ENCODE measurements at places on chromosomes 13 and 19.

GRCh38 chr19:1300744-1301490 is 15.2 kb downstream of the EFNA2 start:
- no peak for DNase-seq

DNA sequence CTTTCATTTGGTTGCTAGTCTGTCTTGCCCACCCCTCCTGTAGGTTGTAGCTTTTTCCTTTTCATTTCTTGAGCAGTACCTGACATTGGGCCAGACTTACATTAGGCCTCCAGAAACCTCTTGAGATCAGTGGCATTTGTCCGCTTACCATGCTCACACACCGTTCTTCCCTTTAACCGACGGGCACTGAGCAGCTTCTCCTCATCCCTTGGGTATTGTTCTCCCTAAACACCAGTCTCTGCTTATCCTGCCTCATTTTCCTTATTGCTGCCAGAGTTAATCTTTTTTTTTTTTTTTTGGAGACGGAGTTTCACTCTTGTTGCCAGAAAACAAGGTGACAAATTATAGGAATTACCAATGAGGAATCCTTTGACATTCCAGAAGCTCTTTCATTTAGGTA is 27.2 kb upstream of the KCTD4 start:
- no peak for DNase-seq

DNA sequence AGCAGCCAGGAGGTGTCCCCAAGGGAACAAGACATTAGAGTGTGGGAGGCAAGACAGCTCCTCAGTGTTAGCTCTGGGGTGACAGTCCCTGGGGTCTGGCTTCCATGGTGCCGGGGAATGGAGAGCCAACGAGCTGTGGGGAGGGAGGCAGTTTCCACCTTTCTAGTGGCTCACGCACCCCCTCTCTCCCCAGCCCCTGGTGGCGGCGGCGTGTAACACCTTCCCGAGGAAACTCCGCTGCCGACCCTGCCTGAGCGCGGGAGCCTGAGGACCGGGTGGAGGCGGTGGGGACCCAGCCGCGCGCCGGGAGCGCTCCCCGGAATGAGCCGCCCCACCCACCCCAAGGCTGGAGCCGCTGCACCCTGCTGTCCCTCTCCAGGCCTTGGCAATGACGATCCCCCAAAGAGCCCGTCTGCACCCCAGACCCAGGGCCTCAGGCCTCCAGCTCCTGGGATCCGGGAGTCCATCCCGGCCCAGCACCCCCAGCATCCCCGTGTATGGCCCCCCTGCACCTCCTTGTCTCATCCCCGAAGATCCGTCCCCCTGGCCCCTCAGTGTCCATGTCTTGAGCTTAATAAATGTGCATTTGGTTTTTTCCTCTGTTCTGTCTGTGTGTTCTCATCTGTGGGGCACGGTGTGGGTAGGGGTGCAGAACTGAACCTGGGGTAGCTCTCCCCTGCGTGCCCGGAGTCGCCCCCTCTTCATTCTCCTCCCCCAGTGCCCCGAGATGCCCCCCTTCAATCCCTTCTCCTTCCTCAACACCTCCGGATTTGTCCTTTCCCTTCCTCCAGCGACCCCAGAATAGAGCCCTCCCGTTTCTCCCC is 622 bp upstream of the FXYD5 start:
- DNase-seq = peak; percentile 68

DNA sequence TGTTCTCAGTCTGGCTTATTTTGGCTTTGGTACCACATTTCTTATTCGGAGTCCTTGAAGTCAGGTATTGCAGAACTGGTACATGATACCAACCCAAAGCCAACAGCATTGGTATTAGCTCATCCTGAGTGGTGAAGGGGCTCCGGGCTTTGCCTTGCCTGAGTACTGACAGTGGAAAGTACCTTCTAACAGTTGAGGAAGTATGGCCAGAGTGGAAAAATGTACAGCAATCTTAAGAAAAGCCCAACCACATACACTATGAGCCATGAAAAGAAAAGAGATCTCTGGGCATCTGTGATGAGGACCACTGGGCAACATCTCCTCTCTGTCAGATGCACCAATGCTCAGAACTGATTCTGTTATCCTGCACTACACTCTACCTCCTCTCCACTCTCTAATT is 8.3 kb downstream of the LCP1 start:
- peak; percentile 66 for DNase-seq

- no peak for DNase-seq
Observed at GRCh38 chr13:113122550-113123225, at the start of gene F10. F10 (plus strand) TSS chr13:113122799; CDS start chr13:113122856, 57 bp downstream.

DNA sequence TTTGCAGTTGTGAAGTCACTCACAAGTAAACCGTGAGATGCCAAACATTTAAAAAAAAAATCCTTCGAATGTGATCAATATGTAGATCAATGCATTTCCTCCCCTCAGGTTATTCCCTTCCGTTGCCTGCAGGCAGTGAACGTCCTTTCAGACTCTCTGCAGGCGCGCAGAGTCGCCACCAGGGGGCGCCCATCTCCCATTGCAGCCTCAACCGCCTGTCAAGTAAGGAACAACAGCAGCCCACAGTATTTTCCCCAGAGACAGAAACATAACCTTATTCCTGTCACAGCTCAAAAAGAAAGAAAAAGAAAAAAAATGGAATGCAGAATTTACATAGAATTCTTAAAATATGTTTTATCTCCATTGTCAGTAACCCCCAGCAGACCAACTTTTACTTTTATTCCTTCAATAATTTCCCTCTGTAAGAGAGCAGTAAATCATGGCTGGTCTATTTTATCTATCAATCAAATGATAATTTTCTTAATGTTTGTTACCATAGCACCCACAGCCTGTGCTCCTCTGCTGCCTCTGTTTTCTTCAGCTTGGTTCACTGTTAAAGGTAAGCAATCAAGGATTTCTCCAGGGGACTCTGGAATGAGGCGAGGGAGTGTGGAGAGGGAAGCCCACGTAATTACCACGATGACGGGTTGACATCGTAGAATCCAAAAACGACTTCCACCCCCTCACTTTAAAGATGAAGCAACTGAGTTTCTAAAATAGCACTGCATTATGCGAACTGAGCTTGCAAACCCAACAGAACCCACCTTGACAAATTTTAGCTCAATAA is 637.6 kb upstream of the ARGLU1 start:
- DNase-seq = peak; percentile 60

DNA sequence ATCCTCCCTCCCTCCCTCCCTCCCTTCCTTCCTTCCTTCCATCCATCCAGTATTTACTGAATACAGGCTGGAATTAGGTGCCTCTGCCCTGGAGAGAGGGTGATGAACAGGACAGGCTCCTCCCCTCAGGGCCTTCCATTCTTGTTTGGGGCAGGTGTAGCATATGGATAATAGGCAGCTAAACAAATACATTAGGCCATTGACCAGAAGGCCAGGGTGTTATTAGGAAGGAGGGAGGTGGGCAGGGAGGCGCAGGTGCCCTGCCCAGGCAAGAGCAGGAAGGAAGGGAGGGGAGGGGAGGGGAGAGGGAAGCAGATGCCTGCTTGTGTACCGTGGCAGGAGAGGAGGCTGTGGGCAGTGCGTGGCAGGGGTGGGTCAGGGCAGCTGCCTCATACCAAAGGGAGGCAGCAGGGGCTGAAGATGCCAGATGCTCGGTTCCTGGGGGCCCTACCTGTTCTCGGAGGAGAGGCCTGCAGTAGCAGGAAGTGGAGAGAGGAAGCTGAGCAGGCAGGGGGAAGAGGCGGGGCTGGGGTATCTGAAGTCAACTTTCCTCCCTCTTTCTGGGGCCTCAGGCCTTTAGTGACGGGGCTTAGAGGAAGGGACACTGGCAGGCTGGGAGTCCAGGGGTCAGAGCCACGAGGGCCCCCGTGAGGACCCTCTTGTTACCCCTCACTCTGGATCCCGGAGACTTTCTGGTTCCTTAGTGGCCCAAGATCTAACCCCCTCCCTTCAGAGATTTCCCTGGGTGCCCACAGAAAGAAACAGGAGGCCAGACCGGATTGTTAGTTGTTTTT is at the start of gene RINL:
Gene RINL, minus strand, starts transcription at position 495 of the 794 bp plus-strand sequence. CDS start 1,533 bp downstream, outside the sequence.
- peak; percentile 70 for DNase-seq

DNA sequence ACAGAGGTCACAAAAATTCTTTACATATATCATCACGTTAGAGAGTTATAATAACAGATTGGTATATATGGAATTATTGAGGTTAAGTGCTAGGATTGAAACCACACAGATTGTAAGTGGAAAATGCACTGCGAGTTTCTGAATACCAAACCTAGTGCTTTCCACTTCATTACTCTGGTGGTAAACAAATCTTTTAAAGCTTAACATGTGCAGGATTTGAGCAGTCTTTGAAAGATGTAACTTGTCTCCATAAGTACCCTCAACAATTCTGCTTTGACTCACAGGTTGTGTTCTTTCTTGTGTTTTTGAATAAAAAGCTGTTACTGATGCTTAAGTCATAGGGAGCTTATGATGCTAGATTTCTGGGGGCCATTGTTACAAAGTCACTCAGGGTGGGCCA is 314.7 kb upstream of the DACH1 start:
- DNase-seq = no peak

- DNase-seq = no peak
Observed at GRCh38 chr19:8097198-8097597, 44.6 kb downstream of the CCL25 start.

DNA sequence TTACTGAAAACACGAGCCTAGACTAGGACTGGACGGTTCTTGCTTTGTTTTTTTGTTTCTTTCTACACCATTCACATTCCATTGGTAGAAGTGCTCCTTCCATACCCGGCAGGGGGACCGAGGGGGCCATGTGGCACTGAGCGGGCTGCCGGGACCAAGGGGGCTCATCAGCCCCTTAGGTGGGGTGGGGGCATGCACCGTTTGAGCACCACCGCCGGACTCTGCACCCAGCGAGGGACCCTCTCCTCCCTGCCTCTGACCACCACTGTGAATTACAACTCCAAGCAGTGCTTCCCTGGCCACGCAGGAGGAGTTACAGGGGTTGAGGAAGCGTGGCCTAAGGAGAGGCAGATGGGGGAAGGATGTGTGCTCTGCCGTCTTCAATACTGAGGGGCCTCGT is 15.0 kb upstream of the CFAP97D2 start:
- no peak for DNase-seq

GRCh38 chr19:44757735-44758505 is 9.4 kb downstream of the BCL3 start:
- DNase-seq = no peak

- DNase-seq = peak; percentile 48
Observed at GRCh38 chr19:34961775-34962686, 2.0 kb downstream of the ZNF792 start.

Measured in activated CD4-positive, alpha-beta T cell treated with anti-CD3 and anti-CD28 coated beads, Interleukin-2, Interleukin-4, amounts not matched to agents 100 ng/mL and 50 ng/mL, durations not matched to agents 16 hours and 8 hours (primary cell).